ENCODE measurements at places on chromosomes 7 and 10.

DNA sequence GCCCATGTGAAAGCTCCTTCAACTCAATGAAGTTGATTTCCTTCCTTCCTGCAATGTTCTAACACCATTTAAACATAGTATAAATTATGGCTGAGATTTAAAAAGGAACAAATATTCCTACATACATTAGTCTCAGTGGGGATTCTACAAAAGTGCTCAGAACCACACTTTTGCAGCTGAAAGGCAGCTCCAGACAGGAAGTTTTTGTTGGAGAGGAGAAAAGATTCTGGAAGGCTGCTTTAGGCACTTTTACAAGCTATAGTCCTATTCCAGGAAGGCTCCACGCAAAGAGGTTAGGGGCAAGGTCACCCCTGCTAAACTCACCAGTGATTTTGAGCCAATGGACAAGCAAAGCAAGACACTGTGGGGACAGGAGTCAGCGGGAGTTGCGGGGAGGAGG, 179.2 kb upstream of the CDCA7L start:
- DNase-seq: no peak

DNA sequence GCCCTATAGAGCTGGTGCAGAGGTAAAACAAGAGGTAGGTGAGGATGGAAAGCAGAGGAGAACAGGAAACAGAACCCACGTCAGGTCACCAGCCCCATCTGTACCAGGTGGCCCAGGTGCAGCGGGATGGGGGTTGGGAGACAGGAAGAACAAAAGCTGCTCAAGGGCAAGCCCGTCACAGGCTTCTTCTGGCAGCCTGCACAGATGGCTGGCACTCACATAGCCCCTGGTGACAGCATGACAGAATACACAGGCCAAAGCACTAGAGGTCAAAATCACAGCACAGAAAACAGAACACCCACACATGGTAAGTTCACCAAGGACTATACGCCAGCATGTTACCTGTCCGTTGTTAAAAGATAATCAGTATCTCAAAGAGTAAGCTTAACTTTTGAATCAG, 126.8 kb downstream of the GALNT11 start:
- DNase-seq: no peak

GRCh38 chr10:97499561-97500296, 1.0 kb downstream of the UBTD1 start:
- no peak for DNase-seq

- no peak for DNase-seq
These were observed 7.9 kb upstream of the FAM170B start for GRCh38 chr10:49141541-49142332.

- DNase-seq: no peak
These were observed 40.1 kb downstream of the LYZL1 start for GRCh38 chr10:29328983-29329382.

DNA sequence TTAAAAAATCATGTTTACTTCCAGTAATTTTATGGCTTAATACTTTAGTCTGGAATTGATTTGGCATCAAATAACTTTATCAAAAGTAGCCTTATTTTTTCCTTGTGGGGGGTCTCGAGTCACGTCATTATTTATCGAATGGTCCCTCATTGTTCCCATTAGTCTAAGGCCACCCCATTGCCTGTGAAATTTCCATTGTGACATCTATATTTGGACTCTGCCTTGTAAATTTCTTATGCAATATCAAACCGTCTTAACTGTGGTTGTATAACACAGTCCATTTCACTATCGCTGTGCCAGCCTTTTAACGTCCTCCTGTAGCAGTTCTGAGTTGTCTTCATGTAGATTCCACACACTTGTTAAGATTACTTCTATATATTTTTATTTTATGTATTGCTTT, 103.9 kb upstream of the RET start:
- no peak for DNase-seq

DNA sequence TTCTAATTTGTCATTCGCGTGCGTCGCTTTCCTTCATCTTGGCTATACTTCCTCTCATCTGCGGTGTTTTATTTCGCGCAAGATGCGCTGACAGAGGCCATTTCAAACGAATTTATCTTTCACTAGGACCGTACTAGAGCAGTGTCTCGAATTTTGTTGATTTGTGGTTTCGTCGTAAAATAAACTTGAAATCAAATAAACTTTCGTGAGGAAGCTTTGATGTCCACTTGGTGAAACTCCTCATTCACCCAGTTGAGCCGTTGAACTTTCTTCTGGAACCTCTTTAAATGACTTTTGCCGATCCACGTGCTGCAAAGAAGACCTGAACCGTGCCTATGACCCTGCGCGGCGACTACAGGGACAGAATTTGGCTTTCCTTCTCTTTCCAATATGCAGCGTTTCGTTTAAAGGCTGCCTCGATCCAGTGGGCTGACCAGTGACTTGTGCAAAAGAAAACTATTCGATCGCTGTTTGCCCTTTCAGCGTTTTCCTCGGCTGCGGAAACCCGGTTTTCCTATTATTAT, 163.9 kb upstream of the PPP1R3A start:
- DNase-seq: no peak

DNA sequence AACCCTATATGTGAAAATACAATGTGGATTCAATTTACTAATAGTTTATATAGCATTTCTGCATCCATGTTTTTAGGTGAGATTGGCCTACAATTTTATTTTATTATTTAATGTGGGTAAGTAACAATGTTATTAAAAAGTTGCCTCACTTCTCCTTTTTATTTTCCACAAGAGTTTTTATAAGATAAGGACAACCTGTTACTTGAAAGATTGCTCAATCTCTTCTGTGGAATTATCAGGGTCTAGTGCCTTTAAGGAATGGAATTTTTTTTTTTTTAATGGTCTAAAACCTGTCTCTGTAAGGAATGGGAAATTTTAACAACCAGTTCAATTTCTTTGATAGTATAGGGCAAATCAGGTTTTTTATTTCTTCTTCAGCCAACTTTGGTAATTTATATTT, 53.9 kb upstream of the RAB18 start:
- DNase-seq: no peak
